ENCODE measurements at places on chromosomes 7 and 10.

- DNase-seq = no peak
Observed at GRCh38 chr10:8075282-8076260, 21.1 kb downstream of the GATA3 start.

GRCh38 chr10:131068760-131069159 lies 242.8 kb downstream of the TCERG1L start:
- DNase-seq = no peak

DNA sequence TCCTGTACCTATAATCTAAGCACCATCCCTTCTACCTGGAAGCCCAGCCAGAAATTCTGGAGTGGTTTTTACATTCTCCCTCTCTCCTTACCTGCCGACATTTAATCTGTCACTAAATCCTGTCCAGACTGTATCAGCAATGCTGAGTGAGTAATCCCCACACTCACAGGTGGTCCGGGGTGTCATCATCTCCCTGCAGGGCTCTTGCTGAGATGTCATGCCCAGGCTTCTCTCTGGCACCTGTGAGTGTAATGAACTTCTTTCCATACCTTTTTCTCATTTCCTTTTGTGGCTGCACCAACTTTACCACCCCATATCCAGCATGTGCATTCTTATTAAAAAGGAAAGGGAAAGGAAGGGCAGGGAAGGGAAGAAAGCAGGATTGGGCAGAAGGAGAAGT lies 355.2 kb downstream of the CCSER2 start:
- no peak for DNase-seq

GRCh38 chr10:130403153-130404075 lies 267.2 kb downstream of the GLRX3 start:
- no peak for DNase-seq

GRCh38 chr7:4692055-4692454 lies 10.0 kb downstream of the FOXK1 start:
- DNase-seq = no peak

- no peak for DNase-seq
Observed at GRCh38 chr10:71608819-71609768, 110.5 kb downstream of the C10orf105 start.

DNA sequence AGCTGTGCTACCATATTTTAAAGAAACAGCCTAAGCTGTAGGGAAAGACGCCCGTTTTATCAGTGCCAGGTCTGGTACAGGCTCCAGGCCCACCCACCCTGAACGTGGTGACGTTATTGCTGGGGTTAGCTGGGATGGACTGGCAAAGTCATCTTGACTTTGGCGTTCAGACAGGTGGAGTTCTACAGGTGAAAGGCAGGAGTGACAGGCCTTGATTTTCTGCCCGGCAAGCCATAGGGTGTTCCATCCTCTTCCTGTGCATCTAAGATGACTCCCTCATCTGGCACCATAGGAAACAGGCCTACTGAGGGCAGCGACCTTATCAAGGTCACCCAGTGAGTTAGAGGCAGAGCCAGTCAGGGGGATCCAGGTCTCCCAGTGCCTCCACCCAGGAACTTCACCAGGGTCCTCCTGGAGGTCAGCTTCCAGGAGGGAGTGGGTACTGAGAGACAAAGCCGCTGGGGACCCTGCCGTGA lies 41.6 kb downstream of the HK1 start:
- no peak for DNase-seq

DNA sequence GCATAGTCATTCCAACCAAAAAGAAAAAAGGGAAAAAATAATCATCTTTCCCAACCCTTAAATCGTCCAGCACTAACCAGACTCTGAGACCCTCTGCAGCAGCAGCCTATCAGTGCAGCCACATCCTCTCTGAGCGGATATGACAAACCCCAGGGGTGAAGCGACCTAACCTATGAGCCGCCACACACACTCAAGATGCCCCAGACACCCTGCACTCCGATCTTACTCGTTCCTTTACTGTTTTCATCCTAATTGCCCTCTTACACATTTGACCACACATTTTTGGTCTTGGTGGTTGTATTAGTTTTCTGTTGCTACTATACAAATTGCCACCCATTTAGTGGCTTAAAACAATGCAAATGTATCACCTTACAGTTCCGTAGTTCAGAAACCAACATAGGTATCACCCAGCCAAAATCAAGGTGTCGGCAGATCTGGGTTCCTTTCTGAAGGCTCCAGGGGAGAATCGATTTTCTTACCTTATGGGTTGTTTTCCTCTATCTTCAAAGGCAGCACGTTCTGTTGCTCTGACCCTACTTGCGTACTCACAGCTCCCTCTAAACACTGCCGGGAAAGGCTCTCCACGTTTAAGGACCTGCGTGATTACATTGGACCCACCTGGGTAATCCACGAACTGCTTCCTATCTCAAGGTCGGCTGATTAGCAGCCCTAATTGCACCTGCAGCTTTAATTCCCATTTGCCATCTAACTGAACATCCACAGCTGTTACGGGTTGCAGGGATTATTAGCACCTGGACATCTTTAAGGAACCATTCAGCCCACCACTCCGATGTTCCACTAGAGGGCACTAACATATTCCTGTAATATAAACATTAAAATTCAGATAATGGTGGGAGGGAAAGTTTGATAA lies 37.3 kb upstream of the PRSS1 start:
- DNase-seq = no peak

DNA sequence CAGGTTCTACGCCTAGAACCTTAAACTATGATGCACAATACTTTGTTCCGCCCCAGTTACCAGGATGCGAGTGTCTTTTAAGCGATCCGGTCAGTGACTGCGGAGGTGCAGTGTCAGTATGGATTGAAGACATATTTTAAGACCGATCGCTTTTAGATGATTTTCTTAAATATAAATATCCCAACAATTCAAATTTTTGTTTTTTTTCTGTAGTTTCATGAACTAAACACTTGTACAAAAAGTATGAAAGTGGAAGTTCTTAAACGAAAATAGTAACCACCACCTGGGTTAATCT lies 835 bp downstream of the COMMD3 start:
- no peak for DNase-seq

GRCh38 chr7:128178611-128179010 lies 62.5 kb upstream of the LEP start:
- no peak for DNase-seq

DNA sequence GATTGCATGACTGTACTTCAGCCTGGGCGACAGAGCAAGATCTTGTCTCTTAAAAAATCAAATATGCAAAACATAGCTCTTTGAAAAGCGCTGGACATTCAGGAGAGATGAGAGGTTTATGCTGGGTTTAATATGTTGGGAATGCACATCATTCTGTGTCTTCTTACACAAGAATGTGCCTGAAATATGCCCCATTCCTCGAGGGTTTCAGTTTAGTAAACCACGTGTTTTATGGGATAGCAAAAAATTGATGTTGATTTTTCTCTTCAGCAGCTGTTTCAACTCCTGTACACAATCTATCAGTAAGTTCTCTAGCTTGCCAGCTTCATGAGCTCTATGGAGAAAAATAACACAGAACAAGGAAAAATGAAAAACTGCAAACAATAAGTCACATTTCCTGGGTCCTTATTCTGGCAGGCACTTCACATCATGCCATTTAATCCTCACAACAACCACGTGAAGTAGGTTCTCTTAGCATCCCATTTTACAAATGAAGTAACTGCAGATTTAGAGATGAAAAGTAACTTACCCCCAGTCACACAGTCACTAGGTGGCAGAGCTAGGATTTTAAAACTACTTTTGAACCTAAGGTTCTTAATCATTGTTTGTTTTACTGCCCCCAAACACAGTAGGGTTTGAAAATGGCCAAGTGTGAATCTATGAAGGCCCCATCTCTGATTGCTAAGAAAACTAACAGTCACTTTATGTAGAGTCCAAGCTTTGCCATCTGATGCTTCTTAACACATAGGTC lies 423.6 kb downstream of the PHTF2 start:
- DNase-seq = no peak

GRCh38 chr10:132704008-132704814 lies 81.7 kb downstream of the NKX6-2 start:
- DNase-seq = no peak

- DNase-seq = no peak
Observed at GRCh38 chr10:94626476-94626875, 57.1 kb upstream of the CYP2C18 start.

- DNase-seq = no peak
Observed at GRCh38 chr10:90432866-90433265, 425.0 kb downstream of the HTR7 start.

GRCh38 chr10:44249490-44249889 lies 135.4 kb downstream of the CXCL12 start:
- DNase-seq = no peak

- DNase-seq = peak; percentile 51
Observed at GRCh38 chr7:30911561-30911969, at the start of gene AQP1. AQP1 (plus strand) TSS chr7:30911853; CDS start chr7:30911910, 57 bp downstream.

GRCh38 chr10:33055625-33056024 lies 97.6 kb upstream of the ITGB1 start:
- DNase-seq = no peak

- DNase-seq = no peak
Observed at GRCh38 chr7:93055543-93056107, 62.2 kb downstream of the SAMD9 start.

DNA sequence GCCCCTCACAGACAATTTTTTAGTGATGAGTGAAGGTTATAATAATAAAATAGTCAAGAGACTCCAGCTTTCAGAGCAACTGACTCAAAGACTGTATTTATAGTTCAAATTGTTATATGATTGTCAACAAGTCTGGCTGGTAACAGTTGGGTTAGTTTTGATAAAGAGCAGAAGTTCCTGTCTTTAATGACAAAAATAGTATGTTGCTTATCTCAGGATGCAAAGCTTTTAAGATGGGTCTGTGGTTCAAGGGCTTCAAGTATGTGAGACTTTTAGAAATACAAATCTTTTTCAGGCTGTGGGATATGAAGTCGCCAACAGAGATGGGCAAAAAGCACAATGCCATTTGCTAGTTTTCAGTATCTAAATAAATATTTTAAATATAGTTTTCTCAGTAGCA lies 118.4 kb downstream of the ABCA13 start:
- no peak for DNase-seq

- no peak for DNase-seq
Observed at GRCh38 chr10:11538834-11539190, 72.6 kb downstream of the USP6NL start.

GRCh38 chr7:87083865-87084519 lies 24.5 kb upstream of the ELAPOR2 start:
- DNase-seq = no peak
